ENCODE measurements at places on chromosomes 1 and 21.

- DNase-seq, result no peak
Observed at GRCh38 chr1:22385537-22385936, 66.1 kb upstream of the ZBTB40 start.

- no peak for DNase-seq
Observed at GRCh38 chr1:232509570-232509969, 120.4 kb downstream of the SIPA1L2 start.

DNA sequence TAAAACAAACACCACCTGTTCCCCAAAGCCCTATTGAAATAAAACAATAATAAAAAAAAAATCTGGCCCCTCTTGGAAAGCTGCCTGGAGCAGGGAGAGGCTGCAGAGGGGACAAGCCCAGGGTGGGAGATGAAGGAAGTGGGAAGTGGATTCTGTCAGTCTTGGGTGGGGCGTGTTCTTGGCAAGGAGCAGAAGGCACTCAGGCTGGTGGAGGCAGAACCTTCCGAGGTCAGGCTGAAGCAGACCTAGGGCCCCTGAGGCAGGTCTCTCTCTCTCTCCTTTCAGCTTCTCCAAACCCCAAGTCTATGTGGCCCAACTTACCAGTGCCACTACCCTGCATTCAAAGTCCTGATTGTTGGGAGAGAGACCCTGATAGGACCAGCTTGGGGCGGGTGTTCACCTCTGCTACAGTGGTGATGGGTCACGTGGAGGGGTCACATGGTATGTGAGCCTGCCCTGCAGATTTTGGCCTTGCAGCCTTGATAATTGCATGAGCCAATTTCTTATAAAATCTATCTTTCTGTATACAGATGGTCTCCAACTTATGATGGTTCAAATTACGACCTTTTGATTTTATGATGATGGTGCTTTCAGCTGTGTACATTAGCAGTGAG is 145.4 kb upstream of the C1orf174 start:
- no peak for DNase-seq

GRCh38 chr21:14480411-14481031 is 65.6 kb downstream of the SAMSN1 start:
- DNase-seq, result no peak

DNA sequence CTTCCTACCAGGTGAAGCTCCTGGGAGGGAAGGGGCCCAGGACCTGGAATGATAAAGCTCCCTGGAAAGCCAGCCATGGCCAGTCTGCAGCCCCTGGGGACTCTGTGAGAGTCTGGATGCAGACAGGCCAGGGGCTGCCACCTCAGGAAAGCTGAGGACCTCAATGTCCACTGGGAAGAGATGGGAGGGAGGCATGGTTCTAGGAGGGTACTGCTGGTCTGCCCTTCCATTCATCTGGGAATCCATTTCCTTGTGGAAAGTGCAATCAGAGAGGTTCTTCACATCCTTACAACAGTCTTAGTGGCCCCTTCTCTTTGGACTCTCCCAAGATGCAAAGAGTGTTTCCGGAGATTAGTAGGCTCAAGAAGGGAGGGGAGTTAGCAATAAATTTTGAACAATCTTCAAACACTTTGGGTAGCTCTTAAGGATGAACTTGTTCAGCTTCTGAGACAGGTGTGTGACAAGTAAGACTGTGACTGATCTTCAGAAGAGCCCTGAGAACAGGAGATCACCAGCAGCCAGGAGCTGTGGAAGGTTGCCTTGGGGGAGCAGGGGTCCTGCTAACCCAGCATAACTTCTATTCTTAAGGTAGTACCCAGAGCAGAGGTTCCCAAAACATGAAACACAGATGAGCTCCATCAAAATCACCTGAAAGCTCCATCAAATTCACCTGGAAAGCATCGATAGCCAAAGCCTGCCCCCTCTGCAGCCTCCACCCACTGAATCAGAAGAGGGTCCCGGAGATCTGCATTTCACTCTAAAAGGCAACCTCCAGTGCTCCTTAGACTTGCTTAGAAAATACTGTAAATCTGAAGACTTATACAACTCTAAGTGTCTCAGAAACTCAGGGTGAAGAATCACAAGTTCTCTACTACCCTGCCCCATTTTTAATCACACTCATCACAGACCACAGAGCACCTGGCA is 616 bp upstream of the LAX1 start:
- no peak for DNase-seq

DNA sequence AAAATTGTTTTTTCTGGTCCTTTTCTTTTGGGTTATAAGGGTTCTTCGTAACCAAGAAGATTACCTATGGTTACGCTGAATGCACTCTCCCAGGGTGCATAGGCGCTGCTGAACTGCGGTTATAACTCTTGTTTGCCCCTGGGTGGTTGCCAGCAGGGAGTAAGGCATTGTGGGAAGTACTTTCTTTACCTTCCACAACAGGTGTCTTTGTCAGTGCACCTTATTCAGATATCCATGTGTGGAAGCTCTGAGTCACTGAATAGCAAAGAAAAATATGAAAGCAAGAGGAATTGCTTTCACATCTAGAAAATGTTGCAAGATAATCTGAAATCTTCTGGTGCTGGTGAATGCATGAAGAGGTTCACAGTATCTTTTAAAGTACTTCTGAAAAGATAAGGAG is 124.4 kb upstream of the CACYBP start:
- DNase-seq, result no peak

DNA sequence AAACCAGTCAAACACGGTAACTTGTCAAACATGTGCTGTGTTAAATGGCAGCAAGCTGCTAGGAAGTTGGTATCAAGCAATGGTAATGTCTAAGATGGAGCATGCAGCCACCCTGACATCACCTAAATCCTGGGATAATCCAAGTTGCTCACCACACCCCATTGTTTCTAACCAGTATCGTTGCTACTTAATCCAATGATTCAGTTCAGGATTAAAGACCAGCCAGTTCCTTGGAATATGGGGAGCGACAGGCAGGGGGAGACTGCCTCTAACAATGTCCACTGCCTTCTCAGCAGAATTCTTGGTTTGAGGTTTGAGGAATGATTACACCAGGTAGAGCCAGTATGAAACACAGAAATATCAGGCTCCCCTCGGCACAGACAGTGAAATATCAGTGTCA is 122.1 kb upstream of the IFFO2 start:
- no peak for DNase-seq

GRCh38 chr1:216785737-216786136 is 62.5 kb upstream of the ESRRG start:
- DNase-seq, result no peak

GRCh38 chr1:235919127-235919832 is 52.6 kb upstream of the LYST start:
- no peak for DNase-seq

DNA sequence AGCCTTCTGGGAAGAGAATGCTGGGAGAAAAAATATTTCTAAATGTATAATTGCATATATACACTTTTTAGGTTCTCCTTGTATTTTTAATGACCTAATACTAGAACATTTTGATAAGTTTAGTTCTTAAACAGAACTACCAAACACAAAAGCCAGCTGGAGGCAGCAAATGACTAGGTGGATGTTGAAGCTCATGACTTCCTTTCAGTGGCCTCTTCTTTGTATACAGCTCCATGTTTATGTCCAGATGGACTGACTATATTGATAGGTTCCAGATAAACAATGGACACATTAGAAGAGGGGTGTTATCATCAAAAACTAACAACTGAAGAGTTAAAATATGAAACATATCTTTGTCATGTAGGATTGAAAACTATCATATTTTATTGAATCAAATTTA is 52.5 kb downstream of the LRRC8D start:
- DNase-seq, result no peak

- no peak for DNase-seq
Observed at GRCh38 chr1:205275133-205275532, 46.4 kb downstream of the NUAK2 start.

DNA sequence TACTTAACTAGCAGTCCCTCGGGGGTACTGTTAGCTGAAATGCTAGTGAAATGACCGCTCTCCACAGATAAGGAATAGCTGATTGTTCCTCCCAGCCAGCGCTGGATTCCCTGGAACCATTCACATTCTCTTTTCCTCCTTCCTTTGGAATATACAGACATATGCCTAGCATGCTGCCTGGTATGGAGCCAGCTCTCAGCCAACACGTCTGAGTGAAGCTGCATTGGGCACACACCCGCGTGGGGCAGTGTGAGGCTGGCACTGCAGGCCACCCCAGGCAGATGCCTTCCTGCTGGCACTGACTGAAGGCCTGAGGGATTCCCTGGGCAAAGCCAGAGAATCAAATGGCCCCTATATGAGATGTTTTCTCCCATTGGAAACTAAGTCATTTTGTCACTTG is 66.7 kb downstream of the TLR5 start:
- DNase-seq, result no peak

DNA sequence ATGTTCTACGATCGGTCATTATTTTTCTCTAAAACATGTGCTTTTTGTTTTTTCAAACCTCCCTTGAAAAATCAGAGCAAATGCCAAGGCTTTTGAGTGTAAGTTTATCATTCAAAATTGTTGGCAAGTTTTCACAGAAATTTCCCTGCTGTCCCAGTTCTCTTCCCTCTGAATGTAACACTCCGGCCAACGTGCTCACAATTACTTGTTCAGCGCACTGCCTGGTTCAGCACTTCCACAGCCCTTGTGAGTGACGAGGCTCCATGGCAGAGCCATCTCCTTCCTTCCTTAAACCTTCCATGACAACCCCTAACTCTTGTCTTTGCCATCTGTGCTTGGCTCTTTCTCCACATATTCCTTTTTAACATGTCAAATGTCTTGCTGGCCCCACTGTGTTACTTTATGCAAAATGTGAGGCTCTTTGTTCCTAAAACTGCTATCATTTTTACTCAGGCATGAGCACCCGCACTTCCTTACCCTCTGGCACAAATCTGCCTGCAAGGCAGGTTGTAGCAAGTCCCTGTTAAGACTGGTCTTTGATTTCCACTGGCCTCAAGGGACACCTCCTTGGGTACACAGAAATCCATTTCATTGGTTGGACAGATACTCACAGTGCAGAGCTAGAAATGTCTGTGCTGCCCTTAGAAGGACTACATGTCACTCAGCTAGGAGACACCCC is 142.8 kb downstream of the HUNK start:
- no peak for DNase-seq

GRCh38 chr21:34574601-34575529 is 40.0 kb downstream of the RCAN1 start:
- DNase-seq, result no peak

GRCh38 chr1:56406821-56407220 is 172.5 kb downstream of the PLPP3 start:
- DNase-seq, result no peak

DNA sequence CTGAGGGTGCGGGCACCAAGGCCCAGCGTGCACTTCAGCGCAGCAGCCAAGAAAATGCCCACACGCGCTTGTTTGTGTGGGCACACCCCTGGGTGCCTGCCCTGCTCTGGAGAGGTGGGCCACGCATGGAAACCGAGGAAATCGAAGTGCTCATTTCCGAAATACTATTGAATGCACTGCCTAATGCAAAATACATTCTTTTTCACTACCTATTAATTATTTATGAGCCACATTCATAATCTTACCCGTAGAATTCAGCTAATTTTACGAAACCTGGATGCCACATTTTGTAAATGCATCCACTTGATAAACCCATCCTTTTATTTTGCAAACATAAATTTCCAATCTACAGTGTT is 4.8 kb downstream of the DSCAM start:
- DNase-seq, result no peak

DNA sequence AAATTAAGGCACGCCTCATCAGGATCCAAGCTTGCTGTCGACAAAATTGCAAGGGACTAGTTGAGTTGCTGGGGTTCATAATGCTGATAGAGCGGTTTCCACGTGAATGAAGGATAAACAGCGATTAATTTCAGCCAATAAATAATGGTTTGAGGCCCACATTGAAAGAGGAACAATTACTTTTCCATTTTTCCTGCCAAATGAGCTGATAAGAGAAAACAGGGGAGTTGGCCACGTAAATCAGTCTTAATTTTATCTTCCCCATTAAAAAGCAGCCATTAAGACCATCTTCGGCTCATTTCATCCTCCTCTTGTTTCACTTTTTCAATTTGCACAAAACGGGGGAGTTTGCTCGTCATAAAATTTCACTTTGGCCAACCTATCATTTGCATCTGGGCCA is 235.5 kb upstream of the RRP15 start:
- DNase-seq, result no peak

- DNase-seq, result no peak
Observed at GRCh38 chr1:33257207-33257771, 997 bp downstream of the ZNF362 start.

DNA sequence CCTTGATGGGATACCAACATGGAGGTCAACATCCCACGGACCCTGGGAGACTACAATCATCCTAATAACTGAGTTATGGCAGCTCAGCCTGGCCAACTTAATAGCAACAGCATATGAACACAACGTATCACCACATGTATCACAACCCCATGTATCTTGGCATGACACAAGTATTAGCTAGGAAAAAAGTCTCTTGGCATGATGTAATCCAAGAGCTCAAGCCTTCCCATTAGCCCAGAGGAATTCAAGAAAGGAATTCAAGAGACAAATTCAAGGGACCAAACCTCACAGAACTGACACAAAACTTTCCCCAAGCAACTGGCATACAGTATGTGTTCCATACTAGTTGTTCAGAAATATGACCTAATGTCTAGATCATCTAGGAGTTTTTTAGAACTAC is 100.9 kb upstream of the HMGB4 start:
- DNase-seq, result no peak

DNA sequence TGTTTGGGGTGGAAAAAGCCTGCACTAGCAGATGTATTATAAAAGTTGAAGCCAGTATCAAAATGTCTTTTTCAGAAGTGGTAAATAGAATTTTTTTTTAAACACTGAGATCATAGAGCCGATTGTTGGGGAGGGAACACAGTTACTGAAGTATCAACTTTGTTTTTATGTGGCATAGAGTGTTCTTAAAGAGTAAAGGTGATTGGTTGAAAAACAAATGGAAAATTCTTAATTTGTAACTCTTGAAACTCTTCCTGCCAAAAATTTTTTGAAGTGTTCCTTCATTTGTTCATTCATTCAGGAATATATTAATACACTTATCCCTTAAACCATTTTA is 83.3 kb downstream of the DISP1 start:
- no peak for DNase-seq

GRCh38 chr21:36976228-36976861 is 9.9 kb upstream of the HLCS start:
- no peak for DNase-seq

- no peak for DNase-seq
Observed at GRCh38 chr1:109782927-109783326, 19.2 kb upstream of the EPS8L3 start.

GRCh38 chr1:115595279-115596079 is 46.3 kb upstream of the VANGL1 start:
- DNase-seq, result peak; percentile 44

DNA sequence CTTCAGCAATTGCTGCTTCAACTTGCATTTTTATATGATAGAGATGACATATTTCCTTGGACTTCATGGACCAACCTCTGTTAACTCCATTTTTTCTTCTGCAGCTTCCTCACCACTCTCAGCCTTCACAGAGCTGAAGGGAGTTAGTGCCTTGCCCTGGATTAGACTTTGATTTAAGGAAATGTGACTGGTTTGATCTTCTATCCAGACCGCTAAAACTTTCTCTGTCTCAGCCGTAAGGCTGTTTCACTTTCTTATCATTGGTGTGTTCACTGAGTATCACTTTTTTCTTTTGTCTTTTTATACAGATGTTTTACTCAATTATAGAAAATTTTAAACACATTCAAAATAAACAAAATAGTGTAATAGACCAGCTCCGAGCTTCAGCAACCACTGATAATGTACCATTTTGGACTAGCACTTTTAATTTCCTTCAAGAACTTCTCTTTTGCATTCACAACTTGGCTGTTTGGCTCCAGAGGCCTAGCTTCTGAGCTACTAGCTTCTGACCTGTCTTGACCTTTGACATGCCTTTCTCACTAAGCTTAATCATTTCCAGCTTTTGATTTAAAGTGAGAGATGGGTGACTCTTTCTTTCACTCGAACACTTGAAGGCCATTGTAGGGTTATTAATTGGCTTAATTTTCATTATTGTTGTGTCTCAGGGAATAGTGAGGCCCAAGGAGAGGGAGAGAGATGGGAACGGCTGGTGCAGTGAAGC is 9.3 kb downstream of the NEK7 start:
- no peak for DNase-seq

Measured in stimulated activated CD4-positive, alpha-beta T cell treated with anti-CD3 and anti-CD28 coated beads, Interleukin-12 subunit alpha, Interleukin-12 subunit beta, amount 100 ng/mL, for 48 hours (primary cell).